ENCODE measurements at places on chromosomes 7 and 10. TPM values are rescaled to one million over a fixed set of nuclear protein-coding genes. Genes with fewer than 3 reads are reported as not detected.

- H3K27ac ChIP-seq, result no peak overlapping the region
- no peak for DNase-seq
- no peak overlapping the region for H3K4me3 ChIP-seq
- peaks cover 10% of the 10 kb centered on the region for H3K4me1 ChIP-seq
- no peaks in the 10 kb centered on the region for H3K27me3 ChIP-seq
Measured at GRCh38 chr7:133255486-133255885, 2.6 kb downstream of the EXOC4 start.

Gene CALML3
- total RNA-seq, result not detected

DNA sequence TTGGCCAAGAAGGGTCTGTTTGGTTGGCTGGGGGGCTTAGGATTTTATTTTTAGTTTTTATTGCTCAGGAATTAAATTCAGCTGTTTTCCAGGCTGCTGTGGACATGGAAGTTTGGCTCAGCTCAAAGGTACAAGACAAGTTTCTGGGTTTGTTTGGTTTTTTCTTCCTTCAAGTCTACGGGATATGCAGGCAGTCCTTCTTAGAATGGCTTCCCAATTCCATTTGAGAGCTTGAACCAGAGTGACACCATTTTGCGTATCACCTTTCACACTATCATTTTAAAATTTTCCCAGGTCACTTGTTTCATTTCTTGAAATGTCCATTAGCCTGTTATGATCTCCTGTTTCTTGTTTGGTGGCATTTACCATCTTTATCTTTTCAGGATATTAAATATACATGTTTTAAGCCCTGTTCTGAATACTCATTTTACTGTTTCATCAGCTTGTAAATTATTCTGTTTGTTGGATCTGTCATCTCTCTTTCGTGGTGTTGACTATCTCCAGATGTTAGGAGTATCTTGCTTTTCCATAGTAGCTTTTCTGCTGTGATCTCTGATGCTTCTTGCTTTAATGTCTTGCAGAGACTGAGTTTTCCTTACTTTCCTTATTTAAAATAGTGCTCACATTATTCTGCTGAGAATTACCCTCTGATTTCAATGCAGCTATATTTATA, 9.4 kb upstream of the TMEM168 start:
- no peak overlapping the region for H3K27ac ChIP-seq
- no peaks in the 10 kb centered on the region for H3K27me3 ChIP-seq
- H3K4me1 ChIP-seq, result no peaks in the 10 kb centered on the region

- H3K36me3 ChIP-seq, result no peaks in the 10 kb centered on the region
- H3K4me1 ChIP-seq, result peaks cover 12% of the 10 kb centered on the region
- H3K27ac ChIP-seq, result no peak overlapping the region
- no peak overlapping the region for H3K4me3 ChIP-seq
- H3K27me3 ChIP-seq, result no peaks in the 10 kb centered on the region
Measured at GRCh38 chr10:103872137-103872931, 17.0 kb upstream of the SH3PXD2A start.

- no peaks in the 10 kb centered on the region for H3K27me3 ChIP-seq
- H3K27ac ChIP-seq, result no peak overlapping the region
- H3K4me3 ChIP-seq, result no peak overlapping the region
- DNase-seq, result no peak
Measured at GRCh38 chr7:140261522-140261921, 84.7 kb upstream of the KDM7A start.

DNA sequence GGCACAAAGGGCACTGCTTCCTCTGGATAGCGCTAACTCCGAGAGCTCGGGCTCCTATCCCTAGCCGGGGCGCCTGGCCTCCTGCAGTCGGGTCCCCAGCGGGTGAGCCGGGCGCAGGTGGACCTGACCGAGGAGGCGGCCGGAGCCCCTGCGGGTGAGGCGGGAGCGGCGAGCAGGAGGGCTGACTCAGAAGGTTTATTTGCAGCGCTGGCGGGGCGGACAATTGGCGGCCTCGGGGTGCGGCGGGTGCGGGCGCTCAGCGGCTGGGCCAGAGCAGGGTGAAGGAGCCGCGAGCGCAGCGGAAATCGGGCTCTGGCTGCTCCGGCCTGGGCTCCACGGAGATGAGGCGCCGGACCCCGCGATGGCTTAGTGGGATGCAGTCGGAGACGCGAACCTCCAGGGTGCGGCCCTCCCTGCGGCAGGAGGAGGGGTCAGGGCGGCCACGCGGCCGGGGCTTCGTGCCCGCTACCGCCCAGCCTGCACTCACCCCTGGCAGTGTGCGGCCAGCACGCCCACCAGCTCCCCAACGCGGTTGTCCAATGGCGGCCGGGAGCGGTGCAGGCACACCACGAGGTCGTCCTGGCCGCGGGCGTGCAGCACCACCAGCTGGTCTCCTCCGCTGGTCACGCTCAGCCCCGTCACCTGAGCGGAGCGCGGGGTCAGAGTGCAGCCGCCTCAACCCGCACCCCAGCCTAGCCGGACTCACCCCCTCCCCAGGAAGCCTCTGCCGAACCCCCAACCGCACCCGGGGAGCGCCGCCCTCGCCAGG, 16.1 kb downstream of the MYO1G start:
- no peaks in the 10 kb centered on the region for H3K36me3 ChIP-seq
- no peak for DNase-seq
- peaks cover 3% of the 10 kb centered on the region for H3K4me1 ChIP-seq
- no peaks in the 10 kb centered on the region for H3K27me3 ChIP-seq
- no peak overlapping the region for H3K27ac ChIP-seq

Gene LRRC4
- total RNA-seq, result not detected

DNA sequence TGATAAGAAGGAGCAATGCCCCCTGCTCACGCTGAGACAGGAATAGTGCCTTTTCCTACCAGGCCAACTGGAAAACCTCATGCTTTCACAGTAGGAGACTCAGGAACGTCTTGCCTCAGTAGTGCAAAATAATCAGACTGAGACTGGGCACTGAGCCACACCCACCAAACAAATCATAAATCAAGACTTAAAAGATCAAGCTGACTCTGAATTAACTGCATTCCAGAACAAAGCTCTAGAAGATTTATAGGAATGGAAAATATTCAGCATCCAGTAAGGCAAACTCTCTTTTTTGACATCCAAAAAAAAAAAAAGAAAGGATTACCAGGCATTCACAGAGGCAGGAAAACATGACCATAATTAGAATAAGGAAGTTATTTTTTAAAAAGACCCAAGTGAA, 30.5 kb upstream of the SLC18A3 start:
- no peak overlapping the region for H3K4me3 ChIP-seq
- H3K27ac ChIP-seq, result no peak overlapping the region
- DNase-seq, result no peak
- no peaks in the 10 kb centered on the region for H3K27me3 ChIP-seq
- no peaks in the 10 kb centered on the region for H3K36me3 ChIP-seq

DNA sequence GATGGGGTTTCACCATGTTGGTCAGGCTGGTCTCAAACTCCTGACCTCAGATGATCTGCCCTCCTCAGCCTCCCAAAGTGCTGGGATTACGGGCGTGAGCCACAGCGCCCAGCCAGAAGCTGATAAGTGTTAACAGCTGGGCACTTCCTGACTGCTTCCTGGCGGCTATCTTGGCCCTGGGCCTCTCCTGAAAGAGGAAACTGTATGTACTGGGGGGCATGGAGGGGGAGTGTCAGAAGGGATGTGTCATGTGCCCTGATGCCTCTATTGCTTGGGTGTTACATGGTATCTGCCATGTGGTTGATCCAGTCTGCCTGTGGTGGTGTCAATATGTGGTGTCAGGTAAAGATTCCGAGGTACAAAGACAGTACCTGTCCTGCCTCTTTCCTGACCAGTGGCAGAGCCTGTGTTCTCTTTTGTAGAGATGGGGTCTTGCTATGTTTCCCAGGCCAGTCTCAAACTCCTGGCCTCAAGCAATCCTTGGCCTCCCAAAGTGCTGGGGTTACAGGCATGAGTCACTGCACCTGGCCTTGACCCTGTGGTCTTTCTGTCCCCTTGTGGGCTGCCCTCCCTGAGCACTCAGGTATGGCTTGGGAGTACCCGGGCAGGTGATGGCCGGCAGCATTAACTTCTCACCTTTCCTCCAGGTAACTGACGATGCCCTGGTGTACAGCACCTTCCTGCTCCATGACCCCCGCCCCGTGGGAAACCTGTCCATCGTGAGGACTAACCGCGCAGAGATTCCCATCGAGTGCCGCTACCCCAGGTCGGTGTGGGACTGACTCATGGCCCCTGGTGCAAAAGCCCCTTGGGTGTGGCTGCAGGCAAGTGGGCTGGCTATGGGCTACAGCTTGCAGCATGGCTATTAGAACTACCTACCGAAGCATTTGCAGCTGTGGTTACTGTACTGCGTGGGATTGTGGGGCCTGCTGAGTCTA, 4.4 kb downstream of the ZP3 start:
- H3K4me3 ChIP-seq, result no peak overlapping the region
- H3K4me1 ChIP-seq, result peaks cover 2% of the 10 kb centered on the region
- DNase-seq, result no peak
- no peaks in the 10 kb centered on the region for H3K36me3 ChIP-seq
- no peak overlapping the region for H3K27ac ChIP-seq
- H3K27me3 ChIP-seq, result no peaks in the 10 kb centered on the region
